ENCODE measurements at places on chromosomes 16 and 17.

DNA sequence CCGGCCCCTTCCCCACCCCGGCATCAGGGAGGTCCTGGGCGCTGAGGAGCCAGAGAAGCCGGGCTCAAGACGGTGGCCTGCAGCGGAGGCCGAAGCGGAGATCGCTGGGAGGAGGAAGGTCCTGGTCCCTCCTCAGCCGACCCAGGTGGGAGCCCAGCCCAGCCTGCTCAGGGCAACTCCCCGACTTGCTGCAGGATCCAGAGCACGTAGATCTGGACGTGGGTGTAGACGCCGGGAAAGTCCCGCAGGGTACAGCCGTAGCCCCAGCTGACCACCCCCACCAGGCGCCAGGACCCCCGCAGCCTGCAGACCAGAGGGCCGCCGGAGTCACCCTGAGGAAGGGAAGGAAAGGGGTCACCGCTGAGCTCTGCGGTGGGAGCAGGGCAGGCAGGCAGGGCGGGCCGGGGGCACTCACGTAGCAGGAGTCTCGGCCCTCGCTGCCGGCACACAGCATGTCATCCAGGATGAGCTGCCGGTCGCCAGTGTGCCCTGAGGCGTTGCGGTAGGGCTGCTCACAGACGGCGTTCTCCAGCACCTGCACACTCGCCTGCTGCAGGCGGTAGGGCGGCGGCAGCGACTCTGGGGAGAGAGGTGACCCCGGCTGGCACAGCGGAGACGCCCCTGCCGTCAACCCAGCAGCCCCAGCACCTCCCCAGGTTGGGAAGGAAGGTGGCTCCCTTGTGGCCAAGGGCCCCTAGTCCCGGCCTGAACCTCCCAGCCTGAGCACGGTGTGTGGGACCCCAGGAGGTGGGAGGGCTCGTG, 5.4 kb downstream of the TPSD1 start:
- no peak for DNase-seq

GRCh38 chr16:81403601-81404391, 40.8 kb upstream of the CMIP start:
- DNase-seq: peak; percentile 18

DNA sequence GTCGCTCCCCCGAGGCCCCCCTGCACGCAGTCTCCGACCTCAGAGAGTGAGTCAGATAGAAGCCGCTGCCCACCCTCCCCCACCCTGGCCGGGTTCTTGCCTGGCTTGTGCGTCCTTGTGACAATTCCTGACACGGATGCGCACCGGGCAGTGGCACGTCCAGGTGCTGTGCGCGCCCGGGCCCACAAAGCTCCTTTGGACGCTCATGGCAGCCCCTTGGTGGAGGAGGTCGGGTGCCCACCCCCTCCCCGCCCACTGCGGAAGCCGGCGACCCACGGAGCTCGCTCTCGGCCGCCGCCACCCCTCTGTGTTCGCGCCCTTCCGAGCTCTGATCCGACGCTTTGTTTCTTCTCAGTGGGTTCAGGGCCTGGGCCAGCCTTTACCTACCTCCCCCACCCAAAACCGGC, 662 bp upstream of the TUBB3 start:
- DNase-seq: no peak

DNA sequence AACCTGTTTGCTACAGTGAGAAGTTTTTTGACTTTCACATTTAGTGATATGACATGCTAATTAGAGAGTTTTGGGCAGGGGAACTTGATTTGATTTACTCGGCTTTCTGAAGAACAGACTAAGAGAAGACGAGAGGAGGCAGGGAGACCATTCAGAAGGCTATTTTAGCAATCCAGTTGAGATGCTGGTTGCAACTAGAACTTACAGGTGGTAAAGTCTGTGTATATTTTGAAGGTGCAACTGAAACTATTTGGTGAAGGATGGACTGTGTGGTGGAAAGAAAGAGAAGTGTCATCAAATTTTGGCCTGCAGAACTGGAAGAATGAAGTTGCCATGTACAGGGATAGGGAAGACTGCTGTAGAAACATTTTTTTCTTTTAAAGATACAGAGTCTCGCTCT, 42.2 kb upstream of the KPNB1 start:
- DNase-seq: no peak

DNA sequence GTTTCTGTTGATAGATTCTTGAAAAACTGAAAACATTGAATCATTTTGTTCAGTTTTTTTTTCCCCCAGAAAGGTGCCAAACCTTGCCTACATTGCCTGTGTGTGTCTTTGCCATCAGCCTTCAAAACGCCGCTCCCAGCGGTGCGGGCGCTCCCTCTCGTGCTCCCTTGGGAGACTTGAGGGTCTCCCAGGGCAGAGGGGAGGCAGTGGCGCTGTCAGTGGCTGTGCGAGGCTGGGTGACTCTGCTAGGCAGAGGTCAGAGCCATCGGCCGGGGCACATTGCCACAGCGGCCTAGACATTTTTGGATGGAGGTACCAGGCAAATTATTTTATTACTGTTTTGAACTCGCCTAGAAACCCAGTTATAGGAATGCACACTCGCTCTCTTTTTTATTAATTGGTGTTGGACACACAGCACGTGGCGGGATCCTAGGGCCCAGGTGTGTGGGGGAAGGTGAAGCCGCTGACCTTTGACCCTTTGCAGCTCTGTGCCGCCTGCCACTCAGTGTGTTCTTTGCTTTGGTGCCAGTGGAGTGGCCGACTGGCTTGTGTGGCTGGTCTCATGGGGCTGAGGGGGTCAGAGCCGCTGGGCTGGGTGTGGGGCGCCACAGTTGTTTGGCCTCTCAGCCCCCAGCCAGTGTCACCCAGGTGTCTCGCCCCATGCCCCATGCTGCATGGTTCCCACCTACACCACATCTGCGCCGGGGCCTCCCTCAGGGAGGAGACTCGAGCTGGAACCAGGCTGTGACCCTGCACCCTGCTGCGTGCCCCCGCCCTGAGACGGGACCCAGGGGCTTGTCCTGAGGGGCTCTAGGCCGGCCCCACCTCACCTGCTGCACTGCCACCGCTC, 115.7 kb downstream of the BANP start:
- DNase-seq: no peak

DNA sequence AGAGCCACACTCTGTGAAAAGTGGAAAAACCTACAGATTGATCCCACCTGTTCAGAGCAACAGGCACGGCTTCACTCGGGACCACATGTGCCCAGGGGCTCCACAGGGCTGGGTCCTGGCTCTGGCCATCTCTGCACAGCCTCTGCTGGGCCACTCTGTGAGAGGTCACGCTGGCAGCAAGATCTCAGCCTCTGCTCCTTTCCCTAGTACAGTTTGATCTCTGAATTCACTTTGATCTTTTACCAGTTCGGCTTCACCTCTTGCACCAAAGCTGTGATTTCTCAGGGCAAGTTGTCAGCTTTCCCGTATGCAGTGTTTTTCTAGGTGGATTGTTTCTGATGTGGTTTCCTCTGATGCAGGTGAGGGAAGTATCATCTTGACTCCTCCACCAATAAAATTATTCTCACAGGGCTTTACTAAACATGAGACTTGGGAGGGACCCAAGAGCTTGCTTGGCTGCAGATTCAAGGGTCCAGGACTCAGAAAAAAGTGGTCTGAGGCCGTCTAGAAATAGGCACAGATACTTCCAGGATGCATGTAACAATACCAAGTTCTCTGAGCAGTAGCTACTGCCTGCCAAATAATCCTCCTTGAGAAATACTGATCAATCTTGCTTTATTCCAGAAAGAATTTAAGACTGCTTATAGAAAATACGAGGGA, 24.0 kb upstream of the ALDH3A1 start:
- no peak for DNase-seq

DNA sequence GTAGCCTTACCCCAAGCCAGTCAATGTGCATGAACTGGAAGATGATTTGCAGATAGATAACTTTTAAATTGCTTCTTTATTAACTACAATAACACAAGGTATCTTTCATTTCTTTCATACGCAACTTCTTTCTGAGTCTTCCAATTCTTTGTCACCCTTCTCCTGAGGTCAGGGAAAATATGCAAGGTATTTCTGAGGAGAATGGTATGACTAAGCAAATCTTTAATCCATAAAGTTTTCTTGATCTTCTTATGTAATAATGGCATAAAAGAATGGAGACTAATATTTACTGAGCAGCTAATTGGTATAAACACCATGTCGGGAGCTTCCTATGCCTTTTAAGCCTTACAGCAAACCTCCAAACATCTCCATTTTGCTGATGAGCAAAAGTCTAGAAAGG, 438.9 kb downstream of the KCNJ2 start:
- no peak for DNase-seq

- DNase-seq: no peak
These were observed 7.5 kb upstream of the C16orf95 start for GRCh38 chr16:87324411-87325275.

- no peak for DNase-seq
These were observed 800 bp downstream of the NOD2 start for GRCh38 chr16:50694206-50694605.

DNA sequence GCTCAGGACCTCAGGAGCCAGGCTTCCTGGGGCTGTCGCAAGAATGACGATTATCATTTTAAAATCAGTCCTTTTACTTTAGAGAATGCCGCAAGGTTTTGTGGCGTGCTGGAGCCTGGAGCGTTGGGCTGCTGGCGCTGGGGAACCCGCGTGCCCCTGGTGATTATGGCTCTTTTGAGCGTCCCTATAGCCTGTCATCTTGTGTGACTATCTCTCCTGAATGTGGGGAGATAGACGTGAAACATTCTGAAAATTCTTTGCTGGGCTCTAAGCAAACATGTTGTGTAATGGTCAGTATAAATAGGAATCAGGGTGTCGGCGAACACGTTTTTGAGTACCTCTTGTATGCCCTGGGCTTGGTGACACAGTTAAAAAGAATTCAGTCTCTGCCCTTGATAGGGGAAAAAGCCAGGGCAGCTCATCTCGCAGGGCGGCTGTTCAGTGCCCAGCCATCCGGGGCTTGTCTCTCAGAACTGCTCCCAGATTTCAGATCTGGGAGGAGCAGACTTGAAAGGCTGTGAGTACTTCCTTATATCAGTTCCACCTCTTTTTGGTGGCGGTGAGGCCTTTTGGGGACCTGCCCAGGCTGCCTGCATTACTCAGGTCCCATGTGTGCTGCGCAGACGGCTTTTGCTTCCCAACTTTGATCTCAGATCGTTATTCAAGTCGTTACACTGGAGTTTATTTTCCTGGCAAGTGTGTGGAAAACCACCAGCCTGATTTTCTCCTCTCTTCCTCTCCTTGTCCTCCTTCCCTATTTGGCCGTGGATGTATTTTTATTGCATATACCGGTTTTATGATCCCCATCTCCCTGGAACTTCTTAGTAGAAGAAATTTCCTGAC, 973 bp downstream of the SLC7A6 start:
- DNase-seq: no peak

DNA sequence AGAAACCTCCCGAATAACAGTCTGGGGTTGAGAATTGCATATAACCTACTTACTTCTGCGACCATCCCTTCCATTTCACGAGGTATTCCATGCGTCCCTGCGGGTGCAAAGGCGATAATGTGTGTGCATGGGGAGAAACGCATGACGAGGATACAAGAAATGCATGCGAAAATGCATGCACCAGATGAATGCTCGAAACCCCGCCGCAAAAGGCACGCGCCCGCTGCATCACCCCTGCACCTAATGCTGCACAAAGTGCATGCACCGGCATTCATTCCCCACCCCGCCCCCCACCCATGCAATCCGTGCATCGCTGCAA, 474 bp downstream of the CBX8 start:
- no peak for DNase-seq

- DNase-seq: no peak
These were observed 50.7 kb upstream of the CCL2 start for GRCh38 chr17:34204402-34204801.

GRCh38 chr16:11370084-11370931, 25.0 kb downstream of the RMI2 start:
- no peak for DNase-seq

GRCh38 chr16:27745348-27745747, 195.4 kb downstream of the KATNIP start:
- DNase-seq: no peak

DNA sequence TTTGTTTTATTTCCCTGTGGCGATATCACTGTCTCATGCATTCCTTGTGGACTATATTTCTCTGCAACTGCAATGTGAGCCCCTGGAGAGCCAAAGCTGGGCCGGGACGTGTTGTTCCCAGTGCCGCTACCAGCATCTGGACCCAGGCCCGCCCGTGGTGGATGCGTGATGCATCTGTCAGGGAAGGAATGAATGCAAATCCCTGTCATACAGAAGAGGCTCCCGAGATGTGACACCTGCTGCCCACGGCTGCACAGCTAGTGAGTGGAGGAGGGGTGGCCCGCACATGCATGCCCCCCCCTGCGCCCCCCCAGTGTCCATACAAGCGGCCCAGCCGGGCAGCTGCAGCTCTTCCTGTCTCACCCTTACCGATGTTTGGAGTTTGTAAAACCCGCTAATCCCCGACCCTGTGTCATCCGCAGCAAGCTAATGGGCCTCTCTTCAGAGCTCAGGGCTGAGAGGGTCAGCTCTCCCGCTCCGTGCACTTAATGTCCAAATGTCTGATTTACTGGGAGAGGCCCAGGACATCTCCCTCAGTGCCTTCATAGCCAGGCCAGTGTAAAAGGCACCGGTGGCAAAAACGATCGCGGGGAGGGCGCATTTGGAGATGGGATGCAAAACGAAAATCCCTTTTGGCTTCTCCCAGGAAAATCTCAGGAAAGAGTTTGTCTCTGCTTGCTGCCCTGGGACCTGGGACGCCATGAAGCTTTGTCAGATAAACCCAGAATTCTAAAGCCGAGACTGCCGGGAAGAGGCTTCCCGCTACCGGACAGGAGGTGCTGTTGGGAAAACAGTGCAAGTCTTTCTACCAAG, 91.8 kb downstream of the FOXL1 start:
- DNase-seq: no peak

Data from epithelial cell of prostate (primary cell).